ENCODE measurements at places on chromosomes 5 and 9. TPM values are rescaled to one million over a fixed set of nuclear protein-coding genes. Genes with fewer than 3 reads are reported as not detected.

TTC23L gene
- total RNA-seq = not detected

MOCS2 gene
- 113 TPM for total RNA-seq

RMND5B gene
- 32.0 TPM for total RNA-seq

GRCh38 chr5:180683220-180683922 is 34.0 kb upstream of the FLT4 start:
- no peak for DNase-seq

GRCh38 chr9:14705079-14705478 is 11.8 kb upstream of the ZDHHC21 start:
- no peak for DNase-seq

Measured in A172 (cell line).